ENCODE measurements at places on chromosomes 4 and X.
A peak's percentile ranks its signal among the peaks of the same experiment; 100 is the strongest.

GRCh38 chrX:150772150-150772970 lies 79.2 kb downstream of the MTMR1 start:
- peak; percentile 92 for DNase-seq

DNA sequence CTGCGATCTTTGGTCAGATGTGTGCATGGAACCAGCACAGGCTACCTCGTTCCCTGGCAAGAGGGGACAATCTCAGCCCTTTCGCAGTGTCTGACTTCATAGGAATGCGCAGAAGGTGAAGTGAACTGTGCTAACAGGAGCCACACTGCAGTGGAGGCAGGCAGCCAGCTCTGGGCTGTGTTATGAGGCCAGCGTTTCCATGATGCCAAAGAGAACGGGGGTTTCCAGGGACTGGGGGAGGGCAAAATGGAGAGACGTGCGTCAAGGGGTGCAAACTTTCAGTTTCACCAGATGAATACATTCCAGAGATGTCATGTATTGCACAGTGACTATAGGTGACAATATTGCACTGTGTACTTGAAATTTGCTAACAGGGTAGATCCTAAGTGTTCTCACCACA lies 30.4 kb downstream of the CLDN34 start:
- DNase-seq, result no peak

GRCh38 chr4:8048856-8049676 lies 109.4 kb upstream of the AFAP1 start:
- no peak for DNase-seq

GRCh38 chr4:24433515-24434214 lies 150.7 kb downstream of the DHX15 start:
- no peak for DNase-seq

DNA sequence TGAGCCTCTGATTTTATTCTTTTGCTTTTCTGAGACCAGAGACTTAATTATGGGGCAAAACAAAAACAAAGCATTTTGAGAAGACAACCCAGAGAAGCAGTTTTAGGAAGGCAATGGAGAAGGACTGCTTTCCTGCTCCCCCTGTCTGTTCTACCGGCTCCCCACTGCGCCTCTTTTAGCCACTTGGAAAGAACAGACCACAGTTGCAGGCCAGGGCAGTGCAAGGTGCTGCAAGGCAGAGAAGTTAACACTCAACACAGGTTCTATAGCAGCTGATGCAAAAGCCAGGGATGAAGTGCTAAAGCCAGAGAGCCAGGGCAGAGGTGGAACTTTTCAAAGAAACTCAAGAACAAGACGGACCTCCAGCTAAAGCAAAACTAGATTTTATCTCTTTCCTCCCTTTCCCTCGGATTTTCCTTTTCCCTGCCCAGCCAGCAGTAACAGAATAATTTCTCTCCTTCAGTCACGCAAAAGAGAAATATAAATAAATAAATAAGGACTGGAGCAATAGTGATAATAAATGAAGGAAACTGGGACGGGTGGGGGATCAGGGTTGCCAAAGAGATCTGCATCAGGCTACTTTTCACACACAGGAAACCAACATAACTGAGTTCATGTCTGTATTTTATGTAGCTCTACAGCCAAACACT lies 10.4 kb downstream of the SH3RF1 start:
- DNase-seq, result no peak

- DNase-seq, result no peak
Observed at GRCh38 chr4:5471691-5472090, 236.7 kb downstream of the EVC2 start.

GRCh38 chr4:150322646-150323045 lies 244.4 kb downstream of the DCLK2 start:
- no peak for DNase-seq

- DNase-seq, result no peak
Observed at GRCh38 chr4:1049591-1049905, 38.1 kb downstream of the FGFRL1 start.

- DNase-seq, result no peak
Observed at GRCh38 chrX:111260451-111260850, 9.8 kb downstream of the CAPN6 start.

DNA sequence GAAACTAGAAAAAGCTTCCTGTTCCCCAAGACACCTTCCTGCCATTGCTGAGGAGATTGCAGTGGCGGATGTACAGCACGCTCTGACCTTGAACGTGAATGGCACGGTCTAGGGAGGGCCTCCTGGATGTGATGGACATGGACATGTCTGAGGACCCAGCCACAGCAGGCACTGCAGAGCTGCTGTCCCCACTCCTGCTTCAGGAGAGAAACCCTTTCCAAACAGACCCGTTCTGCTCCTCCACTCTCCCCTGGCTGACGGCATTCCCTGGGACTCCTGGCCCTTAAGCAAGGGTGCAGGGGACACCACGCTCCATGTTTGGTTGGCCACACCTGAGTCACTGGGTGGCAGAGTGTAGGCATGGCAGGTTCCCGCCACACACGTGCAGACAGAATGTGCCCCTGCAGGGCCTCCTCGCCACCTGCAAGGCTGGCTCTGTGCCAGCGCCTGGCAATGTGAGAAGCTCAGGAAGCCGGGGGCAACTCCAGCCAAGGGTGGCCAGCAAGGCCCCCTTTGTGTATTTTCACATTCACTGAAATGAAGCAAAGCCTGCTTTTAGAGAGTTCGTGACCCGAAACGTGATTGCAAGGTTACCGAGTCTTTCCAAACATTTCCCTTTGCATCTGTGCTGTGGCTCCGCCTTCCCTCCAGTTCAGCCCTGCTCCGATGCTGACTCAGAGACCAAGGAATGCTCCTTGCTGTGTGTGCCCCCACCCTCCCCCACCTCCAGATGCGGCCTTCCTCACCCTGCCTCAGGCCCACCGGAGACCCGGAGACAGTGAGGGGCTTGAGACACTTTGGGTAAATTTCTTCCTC lies 46.1 kb downstream of the HTRA3 start:
- peak; percentile 58 for DNase-seq

DNA sequence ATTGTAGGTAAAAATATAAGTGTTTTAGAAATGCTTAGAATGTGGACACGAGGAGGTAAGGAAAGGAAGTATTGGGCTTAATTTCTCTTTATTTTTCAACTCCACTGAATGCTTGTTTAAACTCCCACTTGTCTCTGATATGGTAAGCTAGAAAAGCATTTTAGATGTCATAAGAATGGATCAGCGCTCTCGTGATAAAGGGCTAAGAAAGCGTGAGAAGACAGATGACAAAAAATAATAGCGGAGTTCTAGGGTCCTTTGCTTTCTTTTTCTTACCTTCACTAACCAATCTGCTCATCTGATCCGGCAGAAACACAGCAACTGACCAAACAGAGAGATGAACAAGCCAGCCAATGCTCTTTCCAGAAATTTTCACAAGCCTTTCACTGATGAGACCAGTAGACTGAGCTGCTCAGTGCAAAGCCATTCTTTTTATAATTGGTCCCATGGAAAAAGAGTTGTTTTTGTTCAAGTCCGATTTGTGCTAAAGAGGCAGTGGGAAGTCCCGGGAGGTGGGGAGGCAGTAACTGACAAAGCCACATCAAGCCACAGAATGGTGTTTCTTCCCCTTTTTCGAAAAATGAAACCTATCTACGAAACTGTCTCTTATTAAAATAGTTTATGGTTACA lies at the start of gene TASL:
TASL (minus strand) TSS at position 405 of the 630 bp plus-strand sequence. CDS start 17,411 bp downstream, outside the sequence.
- no peak for DNase-seq

GRCh38 chr4:185096032-185096653 lies 46.9 kb upstream of the SLC25A4 start:
- no peak for DNase-seq

GRCh38 chr4:147093206-147093605 lies 147.5 kb upstream of the TTC29 start:
- no peak for DNase-seq

DNA sequence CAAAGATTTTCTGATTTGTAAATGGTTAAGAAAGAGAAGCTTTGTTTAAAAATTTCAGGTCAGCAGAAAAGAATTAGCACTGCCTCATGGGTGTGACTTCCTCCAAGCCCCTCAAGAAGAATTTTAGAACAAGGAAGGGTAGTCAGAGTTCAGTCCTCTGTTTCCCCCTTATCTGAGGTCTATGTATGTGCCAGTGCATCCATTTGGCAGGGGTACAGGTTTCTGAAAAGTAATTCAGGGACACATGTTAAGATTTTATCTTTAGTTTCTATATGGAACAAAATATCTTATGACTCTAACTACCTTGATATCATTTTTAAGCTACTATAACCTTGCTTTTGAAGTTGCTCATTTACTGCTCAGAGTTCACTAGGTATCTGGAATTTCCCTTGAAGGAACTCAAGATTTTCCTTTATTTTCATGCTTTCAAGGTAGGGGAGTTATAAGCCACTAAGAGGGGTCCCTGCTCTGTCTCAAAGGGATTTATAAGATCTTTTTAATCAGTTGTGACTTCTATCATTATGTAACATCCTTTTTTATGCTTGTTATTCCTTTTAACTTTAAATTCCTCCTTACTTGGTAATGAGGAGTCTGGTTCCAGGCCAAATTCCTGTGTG lies 24.4 kb upstream of the PLK4 start:
- DNase-seq, result no peak

- DNase-seq, result no peak
Observed at GRCh38 chrX:30008031-30008430, 207.3 kb upstream of the MAGEB2 start.

DNA sequence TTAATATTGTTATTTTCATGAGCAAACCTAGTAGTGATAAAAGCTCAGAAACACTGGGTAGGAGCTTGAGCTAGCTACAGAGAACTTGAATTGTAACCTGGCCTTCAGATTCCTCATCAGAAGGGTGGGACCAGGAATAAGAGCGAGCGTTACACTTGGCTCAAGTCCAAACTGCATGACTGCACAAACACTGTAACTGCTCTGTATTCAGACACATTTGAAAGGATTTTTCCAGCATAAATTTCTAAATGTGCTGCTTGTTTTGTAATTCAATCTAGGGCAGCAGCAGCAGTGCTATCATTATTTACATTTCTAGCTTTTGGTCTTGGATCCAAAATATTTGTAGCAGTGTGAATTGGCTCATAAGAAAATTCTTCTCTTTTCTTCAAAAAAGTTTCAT lies 133.0 kb upstream of the TMLHE start:
- no peak for DNase-seq

GRCh38 chrX:48003758-48004457 lies at the start of gene ZNF182:
ZNF182 (minus strand) TSS chrX:48003989; CDS start chrX:48002609, 1,380 bp downstream.
- DNase-seq, result peak; percentile 88

DNA sequence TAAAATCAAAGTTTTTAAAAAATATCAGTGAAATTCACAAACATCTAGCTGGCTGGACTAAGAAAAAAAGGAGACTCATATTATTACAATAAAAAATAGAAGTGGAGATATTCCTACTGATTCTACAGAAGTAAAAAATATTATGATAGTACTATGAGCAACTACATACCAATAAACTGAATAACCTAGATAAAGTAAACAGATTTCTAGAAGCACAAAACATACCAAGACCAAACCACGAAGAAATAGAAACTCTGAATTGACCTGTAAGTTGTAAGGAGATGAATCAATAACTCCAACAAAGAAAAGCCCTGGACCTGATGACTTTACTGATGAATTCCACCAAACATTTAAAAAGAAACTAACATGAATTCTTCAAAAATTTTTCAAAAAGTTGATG lies 867.3 kb downstream of the PCDH18 start:
- no peak for DNase-seq

DNA sequence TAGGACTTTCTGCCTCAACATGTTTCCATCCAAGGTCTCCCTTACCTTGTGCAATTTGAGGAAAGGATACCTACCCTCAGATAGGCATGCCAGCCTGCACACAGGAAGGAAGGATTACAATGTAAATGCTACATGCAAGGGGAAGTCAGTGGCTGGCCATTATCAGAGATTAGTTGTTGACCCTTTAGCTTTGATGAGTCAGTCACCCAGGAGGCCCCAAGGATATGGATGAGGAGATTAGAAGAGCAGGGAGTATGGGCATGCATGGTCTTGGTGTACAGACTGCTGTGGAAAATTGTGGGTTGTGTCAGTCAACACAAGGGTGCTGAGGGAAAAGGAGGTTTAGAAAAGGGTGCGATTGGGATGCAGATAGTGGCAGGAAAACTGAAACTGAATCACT lies 92.0 kb downstream of the GUCY2F start:
- no peak for DNase-seq

GRCh38 chr4:98473046-98473445 lies 185.4 kb downstream of the TSPAN5 start:
- no peak for DNase-seq

DNA sequence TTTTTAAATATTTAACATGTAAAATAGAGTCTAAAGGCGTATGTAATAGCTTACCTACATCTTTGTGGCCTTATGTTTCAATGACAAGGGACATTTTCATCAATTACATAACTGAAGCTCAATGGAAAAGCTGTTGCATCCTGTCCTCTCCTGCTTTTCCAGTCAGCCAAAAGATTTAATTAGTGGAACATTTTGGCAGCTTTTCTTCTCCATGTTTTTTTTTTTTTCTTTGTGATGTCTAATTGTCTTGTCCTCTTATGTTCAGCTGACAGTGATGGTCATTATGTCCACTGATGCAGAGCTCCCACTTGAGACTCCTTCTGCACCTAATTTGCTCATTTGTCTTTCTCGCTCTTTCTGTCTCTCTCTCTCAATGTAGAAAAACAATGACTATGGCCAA lies 422.2 kb downstream of the GABRG1 start:
- no peak for DNase-seq

DNA sequence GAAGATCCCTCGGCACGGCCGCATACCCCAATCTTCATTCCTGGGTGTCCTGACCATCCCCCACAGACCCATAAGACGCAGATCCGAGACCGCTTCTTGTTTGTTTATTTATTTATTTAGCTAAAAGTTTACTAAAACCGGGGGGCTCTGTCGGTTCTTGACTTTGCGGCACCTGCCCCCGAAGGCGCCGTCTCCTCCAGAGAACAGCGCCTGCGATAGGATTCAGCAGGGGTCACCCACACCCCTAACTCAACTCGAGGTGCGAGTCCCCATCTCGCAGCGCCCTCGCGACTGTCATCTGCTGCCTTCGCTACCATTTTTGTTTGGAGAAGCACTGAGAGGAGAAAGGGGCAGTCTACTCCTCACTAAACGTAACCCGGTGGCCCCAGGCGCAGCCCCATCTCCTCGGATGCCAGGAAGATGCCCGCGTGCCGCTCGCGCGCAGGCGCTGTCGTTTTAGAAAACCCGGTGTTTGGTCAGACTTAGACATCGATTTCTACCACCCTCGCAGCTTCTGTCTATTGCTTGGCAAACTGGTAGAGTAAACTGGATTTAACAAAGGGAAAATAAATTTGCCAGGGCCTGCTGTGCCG lies 18.9 kb upstream of the GPR101 start:
- DNase-seq, result no peak

GRCh38 chrX:131288738-131289511 lies at the start of gene IGSF1:
IGSF1 (minus strand) TSS chrX:131289306; CDS start chrX:131286674, 2,632 bp downstream.
- peak; percentile 66 for DNase-seq

- DNase-seq, result no peak
Observed at GRCh38 chr4:94345969-94346368, 3.3 kb upstream of the HPGDS start.

GRCh38 chr4:16607241-16608066 lies 291.0 kb downstream of the LDB2 start:
- DNase-seq, result no peak
